Iris pigment epithelial cell (primary cell): ENCODE measurements at places on chromosomes 1 and 21.

GRCh38 chr1:41538741-41539417 is 54.4 kb upstream of the EDN2 start:
- DNase-seq, result no peak

GRCh38 chr1:163144418-163144817 is 58.3 kb downstream of the RGS5 start:
- no peak for DNase-seq

GRCh38 chr1:20033420-20033819 is 36.6 kb upstream of the PLA2G5 start:
- no peak for DNase-seq

DNA sequence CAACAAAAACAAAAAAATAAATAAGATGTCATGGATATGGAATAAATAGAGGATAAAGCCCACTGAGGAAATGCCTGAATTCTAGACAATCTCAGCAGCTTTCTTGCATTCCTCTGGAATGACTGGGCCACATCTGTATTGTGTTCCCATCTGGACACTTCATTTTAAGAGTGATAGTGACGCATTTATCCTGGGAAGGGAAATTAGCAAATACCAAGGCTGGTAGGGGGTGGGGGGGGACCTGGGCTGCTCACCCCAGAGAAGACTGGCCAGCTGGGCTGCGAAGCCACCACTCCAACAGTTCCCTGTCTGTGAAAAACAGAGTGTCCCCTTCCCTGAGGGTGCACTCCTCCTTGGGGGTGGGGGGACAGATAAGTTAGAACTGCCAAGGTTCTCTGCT is 106.3 kb downstream of the HIVEP3 start:
- peak; percentile 70 for DNase-seq

GRCh38 chr1:19461220-19461554 is 24.2 kb downstream of the CAPZB start:
- no peak for DNase-seq

- DNase-seq, result peak; percentile 28
These were observed 11.6 kb downstream of the PEF1 start for GRCh38 chr1:31633117-31633516.

GRCh38 chr1:29651246-29651645 is 414.9 kb downstream of the PTPRU start:
- no peak for DNase-seq

- peak; percentile 66 for DNase-seq
These were observed 158.2 kb downstream of the PBX1 start for GRCh38 chr1:164716992-164717703.

GRCh38 chr1:40949563-40949962 is 29.9 kb upstream of the CTPS1 start:
- DNase-seq, result no peak

DNA sequence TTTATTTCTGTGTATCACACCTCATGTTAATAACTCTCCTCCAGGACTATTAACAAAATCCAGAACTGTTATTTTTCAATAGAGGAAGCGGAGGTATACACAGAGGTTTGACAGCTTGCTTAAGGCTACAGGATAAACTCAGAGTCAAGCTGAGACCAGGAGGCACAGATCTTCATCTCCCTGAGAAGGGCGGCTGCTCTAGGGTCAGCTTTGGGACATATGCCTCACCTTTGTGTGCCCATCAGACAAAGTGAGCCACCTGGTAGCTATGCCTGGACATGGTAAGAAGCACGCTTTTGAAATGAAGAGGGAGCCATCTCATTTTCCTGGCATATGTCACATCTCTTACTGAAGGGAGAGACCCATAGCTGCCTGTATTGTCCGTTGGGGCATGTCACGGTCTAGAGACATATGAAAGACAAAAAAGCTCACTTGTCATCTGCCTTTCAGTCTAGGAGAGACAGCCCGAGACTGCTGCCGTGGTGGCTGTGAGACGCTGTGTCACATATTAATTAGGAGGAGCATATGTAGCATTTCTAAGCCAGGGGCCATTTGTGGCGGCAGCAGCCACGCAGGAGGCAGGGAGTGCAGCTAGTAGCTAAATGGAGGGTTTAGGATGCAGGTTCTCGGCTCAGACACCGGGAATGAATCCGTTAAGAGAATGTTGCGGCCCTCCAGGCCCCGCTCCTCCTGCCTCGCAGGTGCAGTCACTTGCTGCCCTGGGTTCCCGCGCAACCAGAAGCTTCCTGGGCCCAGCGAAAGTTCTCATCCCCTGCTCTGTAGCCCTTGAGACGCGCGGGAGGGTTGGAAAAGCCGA is 161.3 kb upstream of the C1orf21 start:
- no peak for DNase-seq

- DNase-seq, result no peak
These were observed 132.5 kb downstream of the FAF1 start for GRCh38 chr1:50827546-50827945.

GRCh38 chr1:179702946-179703539 is 40.0 kb upstream of the FAM163A start:
- no peak for DNase-seq

DNA sequence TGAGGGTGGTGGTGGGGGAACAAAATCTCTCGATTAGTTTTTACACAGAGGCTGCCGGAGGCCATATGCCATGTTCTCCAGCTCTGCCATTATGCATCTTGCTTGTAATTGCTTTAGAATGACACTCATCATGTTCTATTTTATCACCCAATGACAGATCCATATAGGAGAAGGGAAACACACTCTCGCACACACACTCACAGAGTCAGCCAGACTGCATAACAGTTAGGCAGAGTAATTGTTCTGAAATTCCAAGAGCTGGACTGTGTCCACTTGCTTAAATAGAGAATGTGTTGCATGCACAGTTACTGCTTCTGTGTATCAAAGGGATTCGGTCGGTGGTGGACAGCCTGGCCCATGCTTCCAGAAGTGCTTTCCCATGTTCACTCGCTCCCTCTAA is 30.6 kb downstream of the KCND3 start:
- DNase-seq, result no peak

GRCh38 chr1:48916130-48917069 is 139.7 kb upstream of the BEND5 start:
- DNase-seq, result peak; percentile 31

DNA sequence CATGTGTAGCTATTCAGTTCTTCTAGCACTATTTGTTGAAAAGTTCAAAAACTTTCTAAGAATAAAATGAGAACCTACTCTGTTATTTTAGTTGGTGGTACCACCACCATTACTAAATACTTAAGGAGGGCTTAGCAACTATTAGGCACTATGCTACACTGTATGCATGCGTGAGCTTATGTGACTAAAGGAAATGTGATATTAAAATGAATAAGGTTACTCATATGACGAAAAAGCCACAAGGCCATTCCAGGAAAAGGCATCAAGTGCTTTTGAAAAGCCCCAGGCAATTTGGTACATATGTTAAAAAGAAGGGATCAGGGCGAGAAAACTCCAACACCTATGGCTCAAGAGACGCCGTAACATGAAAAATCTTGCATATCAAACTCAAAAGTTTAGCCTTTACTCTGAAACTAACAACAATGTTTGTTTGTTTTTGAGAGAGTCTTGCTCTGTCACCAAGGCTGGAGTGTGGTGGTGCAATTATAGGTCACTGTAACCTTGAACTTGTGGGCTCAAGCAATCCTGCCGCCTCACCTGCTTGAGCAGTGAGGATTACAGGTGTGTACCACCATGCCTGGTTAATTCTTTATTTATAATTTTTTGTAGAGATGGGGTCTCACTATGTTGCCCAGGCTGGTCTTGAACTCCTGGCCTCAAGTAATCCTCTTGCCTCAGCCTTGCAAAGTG is 42.5 kb downstream of the EPRS1 start:
- DNase-seq, result no peak

GRCh38 chr1:159831412-159832141 is 4.9 kb downstream of the SLAMF8 start:
- no peak for DNase-seq

- DNase-seq, result peak; percentile 50
These were observed 574.7 kb upstream of the ZP4 start for GRCh38 chr1:238465449-238465848.

GRCh38 chr21:45864436-45864835 is 117.1 kb upstream of the COL6A1 start:
- peak; percentile 18 for DNase-seq

DNA sequence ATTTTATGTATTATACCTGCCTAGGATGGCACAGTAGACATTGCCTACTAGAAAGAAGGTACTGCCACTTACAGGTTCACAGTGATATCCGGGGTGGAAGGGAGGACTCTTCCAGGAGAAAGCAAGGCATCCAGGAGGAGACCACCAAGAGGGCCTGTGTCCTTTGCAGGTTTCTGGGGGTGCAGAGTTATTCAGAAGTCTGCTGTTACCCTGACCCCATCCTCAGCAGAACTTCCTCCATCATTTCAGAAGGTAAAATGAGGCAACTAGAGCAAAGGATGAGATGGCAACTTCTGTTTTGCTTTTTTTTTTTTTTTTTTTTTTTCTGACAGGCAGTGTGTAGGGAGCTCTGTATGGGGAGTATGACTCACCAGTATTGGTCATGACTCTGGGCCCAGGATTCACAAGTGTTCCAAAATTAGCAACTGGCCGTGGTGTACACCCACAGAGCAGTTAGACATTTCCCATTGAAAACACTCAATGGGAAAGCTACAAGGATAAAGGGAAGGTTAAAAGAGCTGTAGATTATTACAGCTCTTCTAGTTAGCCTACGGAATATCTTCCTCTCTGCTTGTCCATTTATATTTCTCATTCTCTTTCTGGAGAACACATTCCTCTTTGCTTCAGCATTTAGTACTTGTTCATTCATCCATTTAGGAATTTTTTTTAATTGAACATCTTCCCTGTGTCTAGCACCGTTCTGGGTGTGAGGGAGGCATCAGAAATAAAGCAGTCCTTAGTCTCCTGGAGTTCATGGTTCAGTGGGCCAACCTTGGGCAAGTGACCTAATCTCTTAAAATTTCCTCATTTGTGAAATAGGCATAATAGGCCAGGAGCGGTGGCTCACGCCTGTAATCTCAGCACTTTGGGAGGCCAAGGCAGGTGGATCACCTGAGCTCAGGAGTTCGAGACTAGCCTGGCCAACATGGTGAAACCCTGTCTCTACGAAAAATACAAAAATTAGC is 50.5 kb upstream of the PPP2R5A start:
- peak; percentile 94 for DNase-seq

- DNase-seq, result no peak
These were observed 28.3 kb downstream of the TLCD4 start for GRCh38 chr1:95145493-95145892.

DNA sequence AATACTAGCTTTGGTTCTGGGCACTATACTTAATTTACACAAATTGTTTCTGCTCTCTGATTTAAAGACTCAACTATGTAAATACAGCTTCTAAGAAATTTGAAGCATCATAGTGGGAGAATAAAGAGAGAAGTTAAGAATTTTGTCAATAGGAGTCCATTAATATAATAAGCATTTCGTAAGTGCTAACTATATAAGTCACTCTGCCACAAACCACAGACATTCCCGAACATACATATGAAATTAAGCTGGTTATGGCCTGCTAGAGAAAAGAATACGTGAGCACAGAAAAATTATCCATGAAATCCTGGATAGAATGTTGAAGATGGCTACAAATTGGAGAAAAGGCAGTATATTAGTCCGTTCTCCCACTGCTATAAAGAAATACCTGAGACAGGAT is 526.2 kb downstream of the MRPL39 start:
- no peak for DNase-seq

GRCh38 chr1:118246646-118247045 is 61.6 kb upstream of the SPAG17 start:
- DNase-seq, result no peak

DNA sequence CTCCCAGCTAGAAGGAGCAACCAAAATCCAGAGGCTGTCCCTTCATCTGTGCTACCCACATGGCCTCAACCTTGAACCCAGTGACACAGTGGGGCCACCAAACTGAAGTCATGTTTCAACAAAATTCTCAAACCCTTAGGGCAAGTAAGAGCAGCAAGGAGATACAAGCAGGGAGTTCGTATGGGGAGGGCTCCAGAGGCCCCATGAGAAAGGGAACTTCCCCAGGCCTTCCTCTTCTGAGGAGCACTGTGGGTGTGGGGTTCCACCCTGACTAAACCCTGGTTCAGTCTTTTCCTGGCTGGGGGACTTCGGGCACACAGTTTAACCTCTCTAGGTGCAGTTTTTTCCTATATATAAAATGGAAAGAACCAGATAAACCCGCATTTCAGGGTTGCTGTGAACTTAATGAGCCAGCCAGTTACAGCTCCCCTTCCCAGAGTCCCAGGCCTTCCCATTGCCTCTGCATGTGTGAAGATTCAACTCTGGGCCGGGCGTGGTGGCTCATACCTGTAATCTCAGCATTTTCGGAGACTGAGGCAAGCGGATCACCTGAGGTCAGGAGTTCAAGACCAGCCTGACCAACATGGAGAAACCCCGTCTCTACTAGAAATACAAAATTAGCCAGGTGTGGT is 8.0 kb upstream of the THEMIS2 start:
- no peak for DNase-seq

DNA sequence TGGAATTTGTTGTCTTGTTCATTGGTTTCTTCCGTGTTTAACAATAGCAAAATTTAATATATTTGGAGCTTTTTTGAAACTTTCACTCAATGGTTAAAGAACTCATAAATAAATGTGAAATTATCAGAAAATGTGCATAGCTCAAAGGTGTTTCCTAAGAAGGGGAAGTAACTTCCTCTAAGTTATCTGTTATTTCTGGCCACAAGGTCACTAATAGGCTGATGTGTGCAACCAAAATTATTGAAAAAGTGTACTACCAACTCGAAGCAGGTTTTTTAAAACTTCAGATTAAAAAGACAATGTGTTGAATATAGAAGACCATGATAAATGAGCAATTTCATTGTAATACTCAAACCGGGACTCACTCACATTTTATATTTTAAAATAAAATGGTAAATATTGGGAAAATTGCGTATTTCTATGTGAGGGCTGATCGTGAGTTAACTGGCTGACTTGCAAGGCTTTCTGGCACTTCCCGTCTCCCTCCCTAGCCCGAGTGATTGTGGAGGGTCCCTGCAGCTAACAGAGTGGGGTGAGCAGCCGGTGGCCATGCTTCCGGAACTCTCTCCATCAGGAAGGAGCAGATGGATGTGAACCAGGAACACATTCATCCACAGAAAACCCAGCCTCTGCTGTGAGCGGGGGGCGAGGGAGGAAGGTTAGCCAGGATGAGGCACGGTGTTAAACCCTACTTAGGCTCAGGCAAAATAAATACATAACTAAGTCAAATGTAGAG is 96.9 kb downstream of the ERG start:
- DNase-seq, result no peak
